Adrenal gland (tissue), 19 donors: ENCODE measurements at places on chromosomes 12 and 14. TPM values are rescaled to one million over a fixed set of nuclear protein-coding genes. Genes with fewer than 3 reads are reported as not detected.

DNA sequence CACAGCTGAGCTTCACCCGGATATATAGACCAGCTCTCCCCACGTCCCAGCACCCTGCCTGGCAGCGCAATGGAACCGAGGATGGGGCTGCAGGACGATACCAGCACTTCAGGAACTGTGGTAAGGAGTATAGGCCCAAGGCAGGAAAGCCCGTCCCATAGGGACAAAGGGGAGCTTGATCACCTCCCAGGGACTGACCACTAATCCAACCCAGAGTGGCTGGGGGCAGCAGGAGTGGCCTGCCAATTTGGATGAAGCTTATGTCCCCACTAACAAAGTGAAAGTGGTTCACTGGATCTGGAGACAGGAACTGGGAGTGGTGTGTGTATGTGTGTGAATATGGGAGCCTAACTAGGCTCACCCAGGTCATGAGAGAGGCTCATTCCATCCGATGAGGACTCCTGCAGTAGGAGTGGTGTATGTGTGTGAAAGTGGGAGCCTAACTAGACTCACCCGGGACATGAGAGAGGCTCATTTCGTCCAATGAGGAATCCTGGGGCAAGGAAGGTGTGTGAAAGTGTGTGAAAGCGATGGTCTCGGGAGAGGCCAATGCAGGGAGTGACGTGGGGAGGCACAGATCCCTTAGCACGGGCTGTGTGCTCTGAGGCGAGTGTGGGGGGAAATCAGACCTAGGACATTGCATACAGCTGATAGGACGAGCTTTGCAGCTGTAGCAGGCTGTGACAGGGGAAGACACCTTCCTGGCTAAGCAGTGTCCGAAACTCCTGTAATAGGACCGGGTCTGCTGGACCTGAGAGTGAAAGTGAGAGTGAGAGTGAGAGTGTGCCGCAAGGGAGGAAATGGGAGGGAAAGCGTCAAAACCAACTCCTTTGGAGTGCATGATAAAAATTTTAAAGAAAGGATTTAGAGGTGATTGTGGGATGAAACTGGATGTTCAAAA, 25.7 kb downstream of the KLRK1 start:
- H3K4me3 ChIP-seq: peak overlapping the region; percentile 92
- peak; percentile 61 for DNase-seq
- H3K36me3 ChIP-seq: no peaks in the 10 kb centered on the region

DNA sequence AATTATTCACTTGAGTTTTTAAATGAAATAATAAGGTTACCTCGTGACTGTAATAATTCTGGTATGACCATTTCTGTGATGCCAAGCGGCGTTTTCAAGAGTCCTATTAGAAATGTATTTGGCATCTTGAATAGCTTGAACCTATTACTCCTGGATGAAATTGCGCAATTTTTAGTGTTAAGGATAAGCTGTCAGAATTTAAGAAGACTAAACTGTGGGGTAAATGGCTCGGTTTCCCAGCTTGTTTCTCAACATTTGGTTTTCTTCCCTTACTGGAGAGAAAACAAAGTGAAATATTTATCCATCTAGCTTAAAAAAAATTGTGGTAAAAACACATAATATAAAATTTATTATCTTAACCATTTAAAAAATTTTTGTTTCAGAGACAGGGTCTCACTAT, 26.8 kb downstream of the PCNX1 start:
- no peaks in the 10 kb centered on the region for H3K36me3 ChIP-seq
- H3K4me1 ChIP-seq: peaks cover 20% of the 10 kb centered on the region
- peak overlapping the region; percentile 60 for H3K27ac ChIP-seq
- H3K27me3 ChIP-seq: no peaks in the 10 kb centered on the region
- H3K4me3 ChIP-seq: no peak overlapping the region

DNA sequence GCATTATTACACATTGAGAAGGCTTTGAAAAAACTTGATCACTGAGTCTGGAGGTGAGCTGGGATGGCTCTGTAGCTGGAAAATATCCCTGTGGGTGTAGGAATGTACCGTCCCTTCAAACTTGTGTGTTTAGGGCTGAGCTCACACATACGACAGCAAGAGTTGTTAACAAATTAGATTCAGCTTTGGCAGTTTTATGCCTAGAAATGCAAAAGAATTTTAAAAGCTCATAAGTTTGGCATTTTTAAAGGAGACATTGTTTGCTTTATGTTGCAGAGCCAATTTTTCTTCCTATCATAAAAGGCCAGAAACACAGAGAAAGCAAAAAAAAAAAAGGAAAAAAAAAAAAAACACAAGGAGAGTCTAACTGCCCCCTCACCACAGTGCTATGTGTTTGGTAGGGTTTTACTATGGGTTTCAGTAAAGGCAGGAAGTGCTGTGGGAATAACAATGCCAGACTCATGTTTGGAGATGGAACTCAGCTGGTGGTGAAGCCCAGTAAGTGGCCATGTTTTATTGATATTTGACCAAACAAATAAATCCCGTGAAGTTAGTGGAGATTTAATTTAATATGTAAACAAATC, 78.4 kb downstream of the DAD1 start:
- H3K27me3 ChIP-seq: no peaks in the 10 kb centered on the region
- H3K27ac ChIP-seq: no peak overlapping the region
- no peaks in the 10 kb centered on the region for H3K36me3 ChIP-seq
- H3K4me3 ChIP-seq: no peak overlapping the region
- no peaks in the 10 kb centered on the region for H3K4me1 ChIP-seq

- no peaks in the 10 kb centered on the region for H3K4me1 ChIP-seq
- H3K27me3 ChIP-seq: no peaks in the 10 kb centered on the region
- H3K4me3 ChIP-seq: no peak overlapping the region
- no peak overlapping the region for H3K27ac ChIP-seq
- H3K36me3 ChIP-seq: no peaks in the 10 kb centered on the region
Observed at GRCh38 chr14:22232486-22232885, 356.5 kb downstream of the DAD1 start.

GRCh38 chr14:43894534-43894933, 612.5 kb downstream of the FSCB start:
- H3K27me3 ChIP-seq: no peaks in the 10 kb centered on the region
- H3K27ac ChIP-seq: no peak overlapping the region
- H3K36me3 ChIP-seq: no peaks in the 10 kb centered on the region

DNA sequence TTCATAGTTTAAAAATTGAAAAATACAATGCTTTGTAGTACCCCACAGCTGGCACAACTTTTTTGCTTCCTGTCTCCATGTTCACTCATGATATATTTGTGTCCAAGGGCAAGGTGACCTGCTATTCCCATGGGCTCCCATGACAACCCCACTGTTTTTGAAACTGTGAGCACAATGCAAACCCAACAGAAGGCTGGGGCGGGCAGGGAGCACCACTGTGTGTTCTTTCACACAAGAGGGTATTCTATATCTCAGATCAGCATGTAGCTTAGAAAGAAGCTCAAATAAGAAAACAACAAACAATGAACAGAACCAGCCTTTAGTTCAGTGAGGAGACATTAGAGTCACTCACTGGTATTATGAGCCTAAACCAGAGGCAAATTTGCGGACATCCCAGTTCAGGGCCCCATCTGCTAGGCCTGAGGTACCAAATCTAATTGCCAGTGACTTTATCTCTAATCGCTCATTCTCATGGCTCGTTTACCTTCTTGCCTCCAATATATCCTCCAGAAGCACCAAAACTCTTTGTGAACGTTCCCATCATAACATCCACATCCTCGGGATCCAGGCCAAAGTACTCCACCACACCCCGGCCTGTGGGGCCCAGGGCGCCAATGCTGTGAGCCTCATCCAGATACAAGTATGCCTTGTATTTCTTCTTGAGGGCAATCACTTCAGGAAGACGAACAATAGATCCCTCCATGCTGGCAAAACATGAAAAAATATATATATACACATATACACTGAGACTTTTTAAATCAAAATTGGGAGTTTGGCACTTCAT, 56.4 kb upstream of the ISM2 start:
- H3K4me3 ChIP-seq: no peak overlapping the region
- DNase-seq: no peak
- H3K36me3 ChIP-seq: peaks cover 21% of the 10 kb centered on the region
- no peaks in the 10 kb centered on the region for H3K27me3 ChIP-seq

GRCh38 chr12:116266631-116267349, 10.7 kb downstream of the MED13L start:
- no peak overlapping the region for H3K4me3 ChIP-seq
- no peak overlapping the region for H3K27ac ChIP-seq

- no peak for DNase-seq
- H3K27ac ChIP-seq: no peak overlapping the region
- H3K36me3 ChIP-seq: no peaks in the 10 kb centered on the region
- no peaks in the 10 kb centered on the region for H3K27me3 ChIP-seq
- H3K4me3 ChIP-seq: no peak overlapping the region
Observed at GRCh38 chr12:72075401-72075800, 136.8 kb downstream of the TPH2 start.

Gene KRT6A
- not detected for total RNA-seq

Gene SCNN1A
- total RNA-seq: 38.0 TPM

GRCh38 chr14:103292426-103293374, 41.3 kb upstream of the EIF5 start:
- no peaks in the 10 kb centered on the region for H3K36me3 ChIP-seq
- peak; percentile 75 for DNase-seq
- H3K27ac ChIP-seq: no peak overlapping the region
- H3K4me3 ChIP-seq: no peak overlapping the region

DNA sequence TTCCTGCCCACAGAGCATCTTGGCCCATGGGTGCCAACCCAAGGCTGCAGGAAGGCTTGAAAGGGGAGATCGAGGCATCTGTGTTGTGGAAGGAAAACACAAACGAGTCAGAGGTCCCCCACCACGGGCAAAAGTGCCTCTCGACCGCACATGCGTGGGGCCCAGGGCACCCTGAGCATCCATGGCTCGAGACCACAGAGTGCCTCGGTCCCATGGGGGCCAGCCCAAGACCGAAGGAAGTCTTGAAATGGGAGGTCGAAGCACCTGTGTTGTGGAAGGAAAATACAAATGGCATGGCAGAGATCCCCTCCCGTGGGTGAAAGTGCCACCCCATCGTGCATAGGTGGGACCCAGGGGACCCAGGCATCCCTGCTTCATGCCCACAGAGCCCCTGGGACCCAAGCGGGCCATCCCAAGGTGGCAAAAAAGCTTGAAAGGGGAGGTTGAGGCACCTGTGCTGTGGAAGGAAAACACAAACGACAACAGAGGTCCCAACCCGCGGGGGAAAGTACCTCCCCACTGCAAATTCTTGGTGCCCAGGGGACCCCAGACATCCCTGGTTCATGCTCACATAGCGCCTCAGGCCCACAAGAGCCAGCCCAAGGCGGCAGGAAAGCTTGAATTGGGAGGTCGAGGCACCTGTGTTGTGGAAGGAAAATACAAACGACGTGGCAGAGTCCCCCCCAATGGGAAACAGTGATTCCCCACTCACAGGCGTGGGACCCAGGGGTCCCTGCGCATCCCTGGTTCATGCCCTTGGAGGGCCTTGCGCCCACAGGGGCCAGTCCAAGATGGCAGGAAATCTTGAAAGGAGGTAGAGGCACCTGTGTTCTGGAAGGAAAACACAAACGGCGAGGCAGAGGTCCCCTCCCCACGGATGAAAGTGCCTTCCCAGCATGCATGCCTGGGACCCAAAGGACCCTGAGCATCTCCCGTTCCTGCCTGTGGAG, 373.0 kb downstream of the ALG10 start:
- peak; percentile 10 for DNase-seq
- H3K27me3 ChIP-seq: no peaks in the 10 kb centered on the region
- no peaks in the 10 kb centered on the region for H3K4me1 ChIP-seq
- H3K4me3 ChIP-seq: no peak overlapping the region
- H3K27ac ChIP-seq: no peak overlapping the region

Gene FGF6
- total RNA-seq: not detected

DNA sequence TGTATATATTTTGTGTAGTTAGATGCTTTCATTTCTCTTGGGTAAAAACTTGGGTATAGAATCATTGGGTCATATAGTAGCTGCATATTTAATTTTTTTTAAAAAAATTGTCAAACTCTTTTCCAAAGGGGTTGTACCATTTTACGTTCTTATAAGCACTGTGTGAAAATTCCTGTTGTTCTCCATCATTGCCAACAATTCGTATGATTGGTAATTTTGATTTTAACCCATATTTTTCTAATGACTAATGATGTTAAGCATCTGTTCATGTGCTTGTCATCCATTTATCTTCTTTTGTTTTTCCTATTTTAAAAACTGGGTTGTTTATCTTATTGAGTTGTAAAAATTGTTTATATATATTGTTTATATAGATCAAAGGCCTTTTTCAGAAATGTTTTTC, 77.4 kb downstream of the OTOGL start:
- no peak for DNase-seq
- H3K4me1 ChIP-seq: no peaks in the 10 kb centered on the region
- no peak overlapping the region for H3K27ac ChIP-seq
- no peak overlapping the region for H3K4me3 ChIP-seq
- no peaks in the 10 kb centered on the region for H3K27me3 ChIP-seq

DNA sequence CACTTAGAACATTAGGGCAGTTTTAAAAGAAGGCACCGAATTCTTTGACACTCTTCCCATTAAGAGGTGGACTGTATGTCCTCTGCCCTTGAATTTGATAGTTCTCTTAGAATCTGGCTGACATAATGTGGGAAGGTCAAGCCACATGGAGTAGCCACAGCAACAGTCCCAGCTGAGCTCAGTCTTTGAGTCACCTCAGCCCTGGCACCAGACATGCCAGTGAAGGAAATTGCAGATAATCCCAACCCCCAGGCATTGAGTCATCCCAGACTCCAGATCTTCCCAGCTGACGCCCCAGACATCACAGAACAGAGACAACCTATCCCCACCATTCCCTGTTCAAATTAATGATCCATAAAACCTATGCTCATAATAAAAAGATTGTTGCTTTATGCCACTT, 83.4 kb downstream of the GTF2A1 start:
- no peaks in the 10 kb centered on the region for H3K36me3 ChIP-seq
- no peaks in the 10 kb centered on the region for H3K4me1 ChIP-seq
- no peaks in the 10 kb centered on the region for H3K27me3 ChIP-seq
- H3K4me3 ChIP-seq: no peak overlapping the region

DNA sequence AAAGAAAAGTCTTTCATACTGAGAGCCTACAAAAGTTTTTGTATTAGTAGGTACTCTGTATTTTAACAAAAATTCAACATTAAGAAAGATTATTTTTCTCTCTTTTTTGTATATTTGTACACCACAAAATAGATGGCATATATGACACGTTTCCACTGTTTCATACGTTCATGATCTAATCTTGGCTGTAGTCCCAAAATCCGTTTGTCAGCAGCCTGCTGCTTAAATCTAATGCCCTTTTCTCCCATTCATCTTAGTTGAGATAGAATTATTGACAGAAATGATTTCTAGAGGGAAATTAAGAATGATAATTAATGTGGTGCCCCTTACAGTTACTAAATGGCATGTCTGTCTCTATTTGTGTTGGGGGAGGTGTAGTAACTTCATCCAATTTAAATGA, 140.7 kb upstream of the NOVA1 start:
- no peaks in the 10 kb centered on the region for H3K4me1 ChIP-seq
- DNase-seq: no peak
- H3K4me3 ChIP-seq: no peak overlapping the region
- H3K27me3 ChIP-seq: no peaks in the 10 kb centered on the region
- no peaks in the 10 kb centered on the region for H3K36me3 ChIP-seq
